NCI-H748 treated with DMSO at 0.1 percent for 48 hours (cell line): ENCODE measurements at places on chromosomes 7 and 10.

DNA sequence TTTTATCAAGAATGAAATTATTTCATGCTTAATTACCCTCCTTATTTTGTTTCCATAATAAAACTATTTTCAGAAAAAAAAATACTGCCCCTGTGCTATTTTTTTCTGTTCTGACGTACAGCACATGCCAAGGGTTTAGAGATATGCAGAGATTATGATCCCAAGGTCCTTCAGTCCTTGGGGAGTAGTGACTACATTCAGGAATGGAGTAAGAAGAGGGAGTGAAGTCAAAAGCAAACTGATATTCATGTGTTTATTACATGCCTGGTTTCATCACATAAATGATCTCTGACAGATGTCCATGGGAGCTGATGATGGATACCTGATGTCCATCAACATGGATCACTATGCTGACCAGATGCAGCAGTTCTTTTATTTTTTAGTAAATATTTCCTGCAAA, 17.2 kb downstream of the AKAP9 start:
- no peak for DNase-seq

DNA sequence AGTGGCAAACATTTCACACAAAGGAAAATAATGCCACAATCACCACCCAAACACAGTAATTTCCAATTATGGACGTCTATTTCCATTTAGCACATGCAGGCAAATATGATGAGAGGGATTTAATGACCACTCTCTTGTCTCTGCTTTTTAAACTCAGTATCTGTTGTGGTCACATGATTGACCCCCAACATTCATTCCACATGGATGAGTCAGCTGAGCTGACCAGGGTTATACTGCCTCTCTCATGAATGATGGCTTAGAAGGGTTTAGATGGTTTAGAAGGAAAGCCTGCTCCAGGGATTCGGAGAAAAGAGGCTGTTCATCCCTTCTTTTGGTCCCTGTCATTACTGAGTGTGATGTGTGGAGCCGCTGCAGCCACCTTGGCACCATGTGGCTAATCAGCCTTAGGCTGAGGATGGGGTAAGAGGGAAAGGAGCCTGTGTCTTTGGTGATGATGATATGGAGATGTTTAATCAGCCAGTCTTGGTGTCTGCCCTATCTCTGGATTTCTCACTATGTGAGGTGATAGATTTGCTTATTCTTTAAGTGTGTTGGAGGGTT, 38.2 kb upstream of the JAKMIP3 start:
- DNase-seq = no peak

GRCh38 chr7:108578937-108579336, 9.3 kb downstream of the DNAJB9 start:
- DNase-seq = no peak

DNA sequence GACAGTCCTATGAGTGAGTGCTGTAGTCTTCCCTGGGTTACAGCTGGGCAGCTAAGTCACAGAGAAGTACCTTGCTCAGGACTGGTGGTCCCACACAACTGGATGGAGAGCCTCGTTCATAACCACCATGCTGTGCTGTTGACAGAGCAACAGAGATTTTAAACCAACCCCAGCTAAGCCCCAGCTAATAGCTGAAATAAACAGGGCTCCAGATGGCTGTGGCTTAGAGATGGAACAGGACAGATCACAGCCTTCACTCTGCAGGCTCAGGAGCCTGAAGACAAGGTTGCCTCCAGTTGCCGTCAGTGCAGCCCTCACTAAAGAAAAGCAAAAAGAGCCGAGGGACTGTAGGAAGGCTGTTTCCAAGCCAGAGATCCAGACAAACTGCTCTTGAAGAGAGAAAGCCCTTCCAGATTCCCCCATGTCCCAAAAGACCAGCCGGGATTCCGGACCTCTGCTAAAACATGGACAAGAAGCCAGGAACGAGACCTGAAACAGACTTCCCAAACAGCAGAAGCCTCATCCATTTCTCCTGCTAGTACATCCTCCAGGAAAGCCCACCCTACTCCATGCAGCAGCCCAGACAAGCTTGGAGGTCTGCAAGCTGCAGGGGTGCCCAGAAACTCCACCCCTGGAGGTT, 4.2 kb downstream of the HTRA1 start:
- no peak for DNase-seq

DNA sequence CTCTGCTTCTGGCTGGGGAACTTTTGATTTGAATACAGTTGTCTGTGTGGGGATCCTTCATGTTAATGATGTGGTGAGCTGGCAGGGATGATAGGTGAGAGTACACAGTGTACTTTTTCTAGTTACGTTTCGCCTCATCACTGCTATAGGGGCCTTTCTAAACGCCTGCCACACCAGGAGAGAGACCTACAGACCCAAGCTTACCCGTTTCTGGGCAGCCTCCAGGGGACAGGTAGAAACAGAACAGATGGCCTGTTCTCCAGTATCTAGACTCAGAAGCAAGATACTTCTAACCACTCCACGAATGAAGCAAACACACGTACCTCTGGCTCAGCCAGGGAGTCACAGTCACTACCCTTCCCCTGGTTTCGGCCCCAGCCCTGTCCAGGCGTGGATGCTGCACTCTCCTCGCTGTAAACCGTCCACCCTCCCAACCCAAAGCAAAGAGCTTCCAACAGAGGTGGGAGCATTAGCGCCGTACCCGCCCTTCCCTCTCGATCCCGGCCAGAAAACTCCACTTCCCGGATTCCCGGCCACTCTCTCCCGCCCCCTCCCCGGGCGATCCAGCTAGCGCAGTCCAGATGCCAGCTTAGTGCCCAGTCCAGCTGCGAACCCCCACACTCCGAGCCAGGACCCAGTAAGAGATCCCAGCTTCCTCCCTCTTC, 1.2 kb downstream of the CCDC6 start:
- DNase-seq = peak; percentile 3

GRCh38 chr10:111873621-111874135, 309.9 kb downstream of the GPAM start:
- no peak for DNase-seq

DNA sequence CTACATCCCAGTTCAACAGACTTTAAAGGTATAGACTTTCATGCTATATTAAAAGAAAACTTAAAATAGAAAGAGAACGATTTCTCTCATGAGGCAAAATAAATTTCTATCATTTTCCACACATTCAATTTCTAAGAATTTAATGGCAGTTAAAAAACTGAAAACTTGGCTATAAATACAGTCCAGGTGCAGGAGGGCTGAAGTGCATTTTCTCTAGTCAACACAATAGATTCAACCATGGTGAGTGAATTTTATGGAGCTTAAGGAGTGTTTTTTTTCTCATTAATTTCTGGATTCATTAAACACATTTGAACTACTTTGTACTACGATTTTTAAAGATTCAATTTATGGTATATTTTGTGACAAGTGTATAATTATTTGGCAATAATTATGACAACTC, 240.8 kb upstream of the SLC26A5 start:
- no peak for DNase-seq

- no peak for DNase-seq
Observed at GRCh38 chr10:48239618-48240017, 34.9 kb downstream of the FRMPD2 start.

- no peak for DNase-seq
Observed at GRCh38 chr7:76193466-76193865, 8.2 kb upstream of the SRRM3 start.

DNA sequence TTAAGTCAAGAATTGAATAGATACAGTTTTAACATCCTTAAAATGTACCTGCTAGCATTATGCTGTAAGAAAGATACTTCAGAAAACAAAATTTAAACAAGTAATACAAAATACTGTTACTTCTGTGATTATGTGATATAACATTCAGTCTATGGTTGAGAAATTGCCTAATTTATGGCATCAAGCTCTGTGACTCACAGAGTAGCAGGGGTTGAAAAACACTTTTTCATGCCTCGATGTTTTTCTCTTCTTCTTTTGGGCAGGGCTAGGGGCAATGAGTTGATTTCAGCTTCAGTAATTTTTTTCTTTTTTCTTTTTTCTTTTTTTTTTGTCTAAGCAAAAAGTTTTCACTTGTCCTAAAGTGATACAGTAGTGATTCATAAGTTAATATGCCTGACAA, 209.2 kb downstream of the MBL2 start:
- no peak for DNase-seq

GRCh38 chr10:113650172-113650571, 13.7 kb downstream of the NRAP start:
- DNase-seq = no peak

DNA sequence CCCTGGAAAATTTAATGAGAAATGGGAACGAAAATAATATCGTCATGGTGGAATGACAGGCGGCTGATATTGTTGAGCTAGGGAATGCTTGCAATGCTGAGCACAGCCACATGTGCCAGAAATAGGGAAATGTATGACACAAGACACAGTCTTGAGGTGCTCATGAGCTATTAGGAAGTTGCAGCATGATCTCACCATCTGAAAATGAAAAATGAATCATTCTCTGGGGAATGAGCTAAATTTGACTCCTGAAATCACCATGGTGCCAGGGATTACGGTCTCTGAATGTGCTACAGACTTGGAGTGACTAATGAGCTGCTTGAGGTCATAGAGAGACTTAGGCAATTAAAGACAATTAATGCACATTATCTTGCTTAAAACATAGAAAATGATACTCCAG, 845.0 kb downstream of the CNTNAP2 start:
- no peak for DNase-seq

GRCh38 chr10:612696-613095, 76.8 kb downstream of the DIP2C start:
- no peak for DNase-seq

- DNase-seq = no peak
Observed at GRCh38 chr10:90031776-90032175, 330.4 kb downstream of the KIF20B start.

DNA sequence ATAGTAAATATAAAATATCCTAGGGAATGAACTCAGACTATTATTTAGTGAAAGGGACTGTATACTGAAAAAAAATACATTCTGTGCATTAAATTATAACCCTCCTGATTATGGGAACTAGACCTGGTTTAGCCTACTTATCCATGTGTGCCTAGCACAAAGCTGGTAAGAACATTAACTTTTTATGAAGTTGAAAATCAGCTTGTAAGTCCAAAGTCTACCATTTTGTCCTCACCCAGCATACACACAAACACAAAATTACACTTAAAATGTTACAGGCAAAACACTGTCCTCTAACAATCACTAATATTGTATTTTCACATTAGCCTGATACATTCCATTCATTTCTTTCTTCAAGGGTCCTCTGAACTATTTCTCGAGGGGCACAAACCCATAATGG, 19.9 kb upstream of the NEBL start:
- DNase-seq = no peak

- no peak for DNase-seq
Observed at GRCh38 chr10:90920986-90921666, at the start of gene ANKRD1. Gene ANKRD1 (minus strand): TSS chr10:90921087. CDS start chr10:90921027, 60 bp downstream.
